ENCODE measurements at places on chromosomes 1 and 21.

DNA sequence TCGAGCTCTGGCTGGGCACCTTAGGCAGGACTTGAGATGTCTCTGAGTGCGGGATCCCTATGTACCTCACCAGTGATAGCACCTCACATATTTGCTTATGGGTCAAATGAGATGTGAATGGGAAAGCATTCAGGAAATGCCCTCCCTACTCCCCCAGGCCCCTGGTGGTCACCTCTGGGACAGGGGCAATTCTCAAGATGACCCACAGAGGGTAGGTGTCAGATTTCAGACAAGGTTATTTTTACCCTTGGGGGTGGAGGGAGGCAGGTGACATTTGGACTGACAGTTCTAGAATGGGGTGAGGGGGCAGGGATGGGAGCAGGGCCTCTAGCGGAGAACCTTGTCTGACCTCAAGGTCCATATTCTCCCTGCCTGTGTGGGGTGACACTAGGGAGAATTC lies 27.1 kb downstream of the ACOT11 start:
- no peak for DNase-seq

DNA sequence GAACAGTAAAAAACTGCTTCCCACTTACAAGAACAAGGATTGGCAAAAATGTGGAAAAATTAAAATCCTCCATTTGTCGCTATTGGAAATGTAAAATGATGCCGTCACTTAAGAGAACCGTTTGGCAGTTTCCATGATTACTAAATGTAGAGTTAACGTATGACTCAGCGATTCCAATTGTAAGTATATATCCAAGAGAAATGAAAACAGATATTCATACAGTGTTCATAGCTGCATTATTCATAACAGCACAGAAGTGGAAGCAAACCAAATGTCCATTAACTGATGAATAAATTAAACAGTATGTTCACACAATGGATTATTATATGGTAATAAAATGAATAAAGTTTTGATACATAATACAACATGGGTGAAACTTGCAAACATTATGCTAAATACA lies 971.0 kb downstream of the AMY1C start:
- no peak for DNase-seq

DNA sequence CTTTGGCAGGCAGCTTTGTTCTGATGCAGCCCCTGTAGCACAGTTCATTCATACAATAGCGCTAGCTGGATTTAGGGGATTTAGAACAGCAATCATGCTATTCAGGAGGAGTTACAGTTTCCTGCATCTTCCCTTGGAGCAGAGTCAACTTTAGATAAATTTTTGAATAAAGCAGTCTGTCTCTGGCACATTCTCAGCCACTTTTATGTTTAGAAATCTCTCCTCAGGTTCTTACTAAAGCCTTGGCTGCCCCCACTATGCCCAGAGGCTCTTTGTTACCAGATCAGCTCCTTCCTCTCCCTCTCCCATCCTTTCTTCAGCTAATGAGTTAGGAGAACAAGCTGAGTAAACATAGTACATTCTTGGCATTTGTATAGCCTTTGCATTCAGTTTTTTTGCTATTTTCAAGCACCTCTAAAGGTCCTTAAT lies 17.0 kb upstream of the PIGC start:
- DNase-seq = no peak

DNA sequence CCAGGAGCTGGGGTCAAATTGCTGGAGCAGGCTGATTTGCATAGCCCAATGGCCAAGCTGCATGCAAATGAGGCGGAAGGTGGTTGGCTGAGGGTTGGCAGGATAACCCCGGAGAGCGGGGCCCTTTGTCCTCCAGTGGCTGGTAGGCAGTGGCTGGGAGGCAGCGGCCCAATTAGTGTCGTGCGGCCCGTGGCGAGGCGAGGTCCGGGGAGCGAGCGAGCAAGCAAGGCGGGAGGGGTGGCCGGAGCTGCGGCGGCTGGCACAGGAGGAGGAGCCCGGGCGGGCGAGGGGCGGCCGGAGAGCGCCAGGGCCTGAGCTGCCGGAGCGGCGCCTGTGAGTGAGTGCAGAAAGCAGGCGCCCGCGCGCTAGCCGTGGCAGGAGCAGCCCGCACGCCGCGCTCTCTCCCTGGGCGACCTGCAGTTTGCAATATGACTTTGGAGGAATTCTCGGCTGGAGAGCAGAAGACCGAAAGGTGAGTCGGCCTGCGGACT lies at the start of gene GADD45A:
TSS of gene GADD45A (plus strand) at position 135 of the 491 bp plus-strand sequence. CDS start at position 429, 294 bp downstream.
- peak; percentile 100 for DNase-seq

DNA sequence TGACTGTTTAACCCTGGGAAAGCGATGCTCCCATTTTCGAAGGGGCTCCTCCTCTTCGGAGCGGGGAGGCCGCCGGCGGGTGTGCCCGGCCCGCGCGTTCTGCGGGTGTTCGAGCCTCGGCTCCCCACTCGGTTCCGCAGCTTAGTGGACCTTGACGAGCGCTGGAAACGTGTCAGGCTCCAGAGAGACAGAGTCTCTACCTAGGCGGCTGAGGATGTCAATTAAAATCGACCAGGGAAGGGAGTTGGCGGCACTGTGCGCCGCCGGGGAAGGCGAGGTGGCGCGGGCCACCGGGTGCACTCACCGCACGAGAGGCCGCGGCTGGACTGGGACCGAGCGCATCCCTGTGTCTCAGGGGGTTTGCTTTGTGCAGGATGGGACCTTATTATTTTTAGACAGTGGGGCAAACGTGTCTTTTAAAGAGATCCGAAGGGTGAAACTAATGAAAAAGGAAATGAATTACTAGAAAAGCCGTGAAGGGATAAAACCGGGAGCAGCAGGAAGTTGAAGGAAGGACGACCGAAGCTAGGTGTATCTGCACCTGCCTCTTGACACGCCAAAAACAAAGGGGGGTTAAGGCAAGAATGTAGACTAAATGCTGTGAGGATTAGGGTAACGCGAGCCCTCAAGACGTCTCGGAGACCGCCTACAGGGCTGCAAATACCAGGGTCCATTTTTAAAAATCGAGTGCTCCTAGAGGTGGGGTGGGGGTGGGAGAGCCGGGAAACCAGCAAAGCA lies 5.6 kb downstream of the LHX4 start:
- DNase-seq = no peak

DNA sequence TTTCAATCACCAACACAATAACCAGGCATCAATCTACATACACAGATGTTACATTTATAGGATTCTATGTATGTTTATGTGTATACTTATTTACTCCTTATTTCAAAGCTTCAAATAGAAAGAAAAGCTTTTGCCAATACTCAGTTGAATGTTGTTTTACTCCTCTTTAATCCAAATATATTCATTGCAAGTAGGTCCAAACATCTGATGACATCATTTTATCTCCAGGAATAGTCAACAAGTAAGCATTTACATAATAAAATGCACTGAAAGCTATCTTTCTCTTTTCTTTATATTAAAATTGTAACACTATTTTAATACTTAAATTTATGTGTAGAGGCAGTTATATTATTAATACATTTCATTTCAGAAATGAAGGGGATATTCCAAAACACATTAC lies 380.5 kb downstream of the SMYD3 start:
- DNase-seq = no peak

DNA sequence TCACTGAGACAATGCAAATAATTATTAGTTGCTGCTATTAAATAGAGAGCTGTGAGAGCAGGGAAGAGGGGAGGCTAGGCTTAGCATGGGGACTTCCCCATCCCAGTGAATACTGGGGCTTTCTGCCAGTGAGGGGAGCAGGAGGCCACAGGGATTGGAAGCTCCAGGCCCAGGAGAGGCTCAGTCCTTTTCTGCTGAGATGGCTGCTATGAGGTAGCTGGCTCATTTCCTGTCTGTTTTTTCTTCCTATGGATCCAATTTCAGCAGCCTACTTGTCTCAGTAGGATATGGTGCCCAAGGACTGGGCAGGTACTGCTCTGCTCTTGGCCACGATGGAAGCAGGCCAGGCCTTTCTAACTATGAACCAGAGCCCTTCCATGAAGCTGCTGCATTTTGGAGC lies 10.0 kb downstream of the STMN1 start:
- no peak for DNase-seq

DNA sequence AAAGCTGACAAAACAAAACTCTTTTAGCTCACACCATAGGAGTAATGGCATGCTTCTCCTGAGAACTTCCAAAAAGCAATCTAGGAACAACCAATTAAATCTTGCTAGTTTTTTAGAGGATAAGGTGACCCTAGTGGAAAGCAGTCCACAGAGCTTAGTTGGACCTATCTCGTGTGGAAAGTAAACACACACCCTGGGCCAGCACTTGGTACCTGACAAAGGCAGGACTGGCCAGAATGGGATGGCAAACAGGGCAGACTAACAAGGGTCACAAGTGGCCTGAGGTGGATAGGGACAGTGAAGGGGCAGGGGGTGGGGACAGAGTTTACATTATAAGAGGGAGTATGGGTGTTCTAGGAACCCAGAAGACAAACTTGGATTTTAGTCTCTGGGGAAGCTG lies 22.0 kb downstream of the FMO4 start:
- DNase-seq = peak; percentile 72

DNA sequence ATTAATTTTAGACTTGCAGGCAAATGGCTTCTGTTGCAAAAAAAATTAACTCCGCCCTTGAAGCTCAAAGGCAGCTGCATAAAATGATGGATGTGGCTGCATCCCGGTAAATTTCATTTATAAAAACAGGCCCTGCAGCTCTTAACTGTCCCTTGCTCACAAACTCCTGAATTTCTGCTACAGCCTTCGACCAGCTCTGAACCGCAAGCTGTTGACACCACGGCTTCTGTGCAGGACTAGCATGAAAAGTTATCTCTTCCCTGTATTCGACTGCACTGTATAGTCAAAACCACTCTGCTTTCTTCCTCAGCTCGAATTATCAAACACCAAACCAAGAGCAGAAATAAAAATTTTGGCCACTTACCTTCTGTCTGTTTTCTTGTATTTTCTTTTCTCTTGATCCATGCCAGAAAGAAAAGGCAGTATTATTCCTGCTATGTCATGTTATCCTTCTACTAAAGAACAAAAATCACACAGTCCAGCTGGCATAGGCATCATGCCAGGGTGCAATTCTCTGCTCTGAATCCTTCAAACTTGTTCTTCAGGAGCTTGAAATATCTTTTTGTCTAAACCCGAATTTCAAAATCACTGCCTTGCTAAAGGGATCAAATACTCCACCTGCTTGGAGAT lies 195.5 kb upstream of the NCAM2 start:
- no peak for DNase-seq

GRCh38 chr1:160219062-160219929 lies 14.1 kb downstream of the PEA15 start:
- DNase-seq = no peak

DNA sequence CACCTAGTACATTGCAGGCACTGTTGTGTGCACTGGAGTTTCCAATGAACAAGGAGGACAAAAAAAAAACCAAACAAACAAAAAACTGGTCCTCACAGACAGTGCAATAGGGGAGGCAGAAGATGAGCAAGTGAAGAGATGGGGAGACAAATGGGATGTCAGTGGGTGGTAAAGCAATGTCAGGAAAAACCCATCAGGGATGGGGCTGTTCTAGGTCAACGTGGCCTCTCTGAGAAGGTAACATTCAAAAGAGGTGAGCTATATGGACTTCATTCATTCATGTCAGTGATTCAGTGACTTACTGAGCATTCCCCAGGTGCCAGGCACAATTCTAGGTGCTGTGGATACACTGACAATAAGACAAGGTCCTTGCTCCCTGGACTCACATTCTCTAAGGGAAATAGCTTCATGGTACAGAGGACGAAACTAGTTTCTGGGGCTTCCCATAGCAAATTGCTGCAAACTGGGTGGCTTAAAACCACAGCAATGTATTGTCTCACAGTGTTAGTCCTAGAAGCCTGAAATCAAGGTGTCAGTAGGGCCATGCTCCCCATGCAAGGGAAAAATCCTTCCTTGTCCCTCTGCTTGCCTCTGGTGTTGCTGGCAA lies 140.5 kb upstream of the KLHDC7A start:
- DNase-seq = no peak

DNA sequence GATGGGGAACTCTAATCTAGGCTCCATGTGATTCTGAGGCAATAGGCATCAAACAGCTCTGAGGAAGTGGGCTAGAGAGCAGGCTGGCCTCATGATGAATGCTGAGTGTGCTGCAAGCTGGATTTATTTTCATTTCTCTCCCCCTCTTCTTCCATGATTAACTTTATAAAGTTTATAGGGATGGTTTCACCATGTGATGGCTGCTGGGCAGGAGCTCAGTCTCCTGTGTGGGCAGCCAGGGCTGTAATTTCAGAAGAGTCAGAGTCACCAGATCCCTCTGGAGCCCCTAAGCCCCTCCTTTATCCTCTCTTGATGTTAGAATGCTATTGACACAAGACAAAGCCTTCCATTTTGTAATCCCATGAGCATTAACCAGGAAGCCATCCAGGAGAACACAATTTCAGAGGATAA lies 143.6 kb downstream of the CNIH3 start:
- DNase-seq = no peak

GRCh38 chr21:37208056-37208721 lies 58.9 kb downstream of the VPS26C start:
- peak; percentile 54 for DNase-seq

GRCh38 chr21:21662776-21663175 lies 664.6 kb downstream of the NCAM2 start:
- DNase-seq = no peak

GRCh38 chr1:81314513-81315233 lies 486.1 kb upstream of the ADGRL2 start:
- no peak for DNase-seq

DNA sequence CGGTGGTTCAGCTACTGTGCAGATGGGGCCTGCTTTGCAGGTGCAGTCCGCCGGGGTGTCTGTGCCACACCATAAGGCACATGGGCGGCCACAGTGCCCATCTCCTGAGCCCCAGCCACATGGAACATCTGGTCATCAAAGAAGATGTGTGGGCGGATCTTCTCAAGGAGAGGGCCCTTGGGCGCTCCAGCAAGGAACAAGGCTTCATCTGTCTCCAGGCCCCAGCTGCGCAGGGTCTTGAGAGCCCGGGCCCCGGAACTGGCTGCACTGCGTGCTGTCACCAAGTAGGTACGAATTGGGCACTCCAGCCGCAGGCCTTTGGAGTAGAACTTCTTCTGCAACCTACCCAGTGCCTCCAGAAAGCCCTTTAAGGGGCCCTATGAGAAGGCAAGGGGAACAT lies 12.8 kb downstream of the NT5C1A start:
- DNase-seq = no peak

DNA sequence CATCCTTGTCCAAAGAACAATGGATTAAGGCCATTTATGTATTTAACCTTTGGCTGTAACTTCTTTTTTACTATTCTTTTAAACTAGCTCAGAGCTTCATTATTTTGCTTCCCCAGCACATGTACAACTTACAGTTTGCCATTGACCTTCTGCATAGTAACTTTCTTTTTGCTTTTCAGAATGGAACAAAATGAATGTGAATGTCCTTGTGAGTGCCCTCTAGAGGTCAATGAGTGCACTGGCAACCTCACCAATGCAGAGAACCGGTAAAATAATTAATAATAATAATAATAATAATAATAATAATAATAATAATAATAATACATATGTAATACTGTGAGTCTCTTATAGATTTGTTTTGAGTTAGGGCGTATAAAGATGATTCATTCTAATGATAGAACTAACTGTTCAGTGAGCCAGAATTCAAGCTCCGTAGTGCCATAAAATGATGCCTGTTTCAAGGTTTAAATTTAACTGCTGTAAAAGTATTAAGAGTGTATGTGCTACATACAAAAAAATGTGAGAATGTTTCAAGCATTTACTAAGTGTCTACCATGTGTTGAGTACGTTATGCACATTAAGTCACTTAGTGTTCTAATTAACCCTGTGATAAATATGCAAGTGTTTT lies 69.0 kb upstream of the RAVER2 start:
- no peak for DNase-seq
